ENCODE measurements at places on chromosomes 3 and 15. TPM values are rescaled to one million over a fixed set of nuclear protein-coding genes. Genes with fewer than 3 reads are reported as not detected.

Gene DCP1A
- 38.3 TPM for total RNA-seq

Gene GOLGA8J
- total RNA-seq: not detected

Gene CCR4
- not detected for total RNA-seq

Gene SCN11A
- 1.6 TPM for total RNA-seq

Gene NKIRAS1
- 8.5 TPM for total RNA-seq

Gene BOC
- total RNA-seq: 14.2 TPM

Gene ANKRD28
- total RNA-seq: 66.1 TPM

Gene UROC1
- total RNA-seq: not detected

All from progenitor cell of endocrine pancreas (in vitro differentiated cells).